ENCODE measurements at places on chromosomes 1 and 21. TPM values are rescaled to one million over a fixed set of nuclear protein-coding genes. Genes with fewer than 3 reads are reported as not detected.

CDK18 gene
- 0.76 TPM for total RNA-seq

PYHIN1 gene
- total RNA-seq = not detected

CD53 gene
- not detected for total RNA-seq

CCDC181 gene
- total RNA-seq = 0.78 TPM

HFM1 gene
- total RNA-seq = 2.2 TPM
